ENCODE measurements at places on chromosomes 3 and 15.

DNA sequence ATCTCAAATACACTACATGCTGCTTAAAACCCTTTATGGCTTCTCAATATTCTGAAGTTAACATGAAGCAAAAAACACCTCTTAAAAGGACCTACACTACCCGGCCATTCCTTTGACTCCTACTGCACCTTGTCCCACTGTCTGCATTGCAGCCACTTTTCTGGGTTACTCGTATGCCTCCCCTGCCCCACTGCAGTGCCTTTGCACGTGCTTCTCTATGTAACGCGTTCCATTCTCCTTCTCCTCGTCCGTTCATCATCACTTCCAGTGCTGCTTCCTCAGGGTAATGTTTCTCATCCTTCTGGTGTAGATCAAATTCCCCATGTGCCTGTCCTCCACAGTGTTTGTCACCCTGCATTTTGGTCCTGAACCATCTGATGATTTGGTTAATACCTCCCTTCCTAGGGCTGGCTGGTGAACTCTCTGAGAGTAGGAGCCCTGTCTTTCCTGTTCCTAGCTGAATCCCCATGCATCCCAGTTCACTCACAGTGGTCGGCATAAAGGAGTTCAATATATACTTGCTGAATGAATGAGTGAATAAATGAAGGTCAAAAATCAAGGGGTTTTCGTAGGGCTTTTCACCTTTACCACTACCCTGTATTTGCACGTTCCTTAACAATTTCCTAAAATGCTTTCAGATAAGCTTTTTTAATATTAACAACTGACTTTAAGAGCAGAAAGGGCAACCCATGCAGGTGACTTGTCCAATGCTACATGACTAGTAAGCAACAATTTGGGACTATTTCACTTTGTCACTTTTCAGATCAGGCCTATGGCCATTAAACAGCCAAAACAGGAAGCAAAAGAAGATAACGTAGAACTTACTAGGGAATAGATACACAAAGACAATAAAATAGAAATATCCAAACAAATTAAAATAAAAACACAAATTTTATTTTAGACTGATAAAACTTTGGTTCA is 2.4 kb upstream of the STT3B start:
- no peak for DNase-seq

GRCh38 chr3:129592381-129593131 is 13.9 kb downstream of the PLXND1 start:
- DNase-seq: peak; percentile 52

- no peak for DNase-seq
Measured at GRCh38 chr3:189169728-189170127, 2.0 kb upstream of the TPRG1 start.

DNA sequence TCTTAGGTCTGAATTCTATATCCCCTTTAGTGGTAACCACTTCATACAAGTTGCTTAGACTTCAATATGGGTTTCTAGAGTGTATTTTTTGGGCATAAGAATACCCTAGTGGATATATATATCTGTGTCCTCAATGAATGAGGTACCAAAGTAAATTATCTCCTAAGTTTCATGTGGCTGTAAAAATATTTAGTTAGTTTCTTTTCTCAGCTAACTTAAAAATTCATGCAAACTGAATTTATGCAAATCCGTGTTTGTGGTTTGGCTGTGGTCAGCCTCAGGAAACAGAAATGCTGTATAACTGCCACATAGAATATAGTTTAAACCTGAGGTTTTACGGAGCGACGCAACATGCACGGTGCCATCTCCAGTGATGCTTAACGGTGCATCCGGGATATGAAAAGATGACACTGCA is 80.3 kb downstream of the PEX5L start:
- DNase-seq: no peak

GRCh38 chr3:4643904-4644547 is 150.9 kb downstream of the ITPR1 start:
- no peak for DNase-seq

DNA sequence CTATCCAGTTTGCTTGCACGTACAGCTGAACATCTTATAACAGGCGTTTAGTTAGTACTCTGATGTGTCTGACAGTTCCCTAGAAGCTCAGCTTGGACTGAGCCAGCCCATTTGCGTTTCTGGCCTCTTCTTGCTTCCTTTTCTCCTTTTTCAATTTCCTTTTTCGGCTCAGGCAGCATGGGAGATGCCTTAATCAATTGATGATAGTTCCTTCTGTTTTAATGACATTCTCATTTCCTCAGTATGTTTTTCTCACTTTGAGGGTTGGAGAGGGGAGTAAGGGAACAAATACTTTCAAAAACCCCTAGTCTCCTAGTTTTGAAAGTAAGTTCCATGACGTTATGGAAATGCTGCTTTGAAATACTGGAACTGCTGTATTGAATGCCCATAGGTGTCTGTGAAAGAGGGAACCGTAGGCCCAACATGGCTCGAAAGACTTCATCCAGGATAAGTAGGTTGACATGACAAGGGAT is 18.9 kb downstream of the IL1RAP start:
- DNase-seq: no peak

GRCh38 chr3:197080344-197080743 is 50.7 kb upstream of the MELTF start:
- DNase-seq: no peak

DNA sequence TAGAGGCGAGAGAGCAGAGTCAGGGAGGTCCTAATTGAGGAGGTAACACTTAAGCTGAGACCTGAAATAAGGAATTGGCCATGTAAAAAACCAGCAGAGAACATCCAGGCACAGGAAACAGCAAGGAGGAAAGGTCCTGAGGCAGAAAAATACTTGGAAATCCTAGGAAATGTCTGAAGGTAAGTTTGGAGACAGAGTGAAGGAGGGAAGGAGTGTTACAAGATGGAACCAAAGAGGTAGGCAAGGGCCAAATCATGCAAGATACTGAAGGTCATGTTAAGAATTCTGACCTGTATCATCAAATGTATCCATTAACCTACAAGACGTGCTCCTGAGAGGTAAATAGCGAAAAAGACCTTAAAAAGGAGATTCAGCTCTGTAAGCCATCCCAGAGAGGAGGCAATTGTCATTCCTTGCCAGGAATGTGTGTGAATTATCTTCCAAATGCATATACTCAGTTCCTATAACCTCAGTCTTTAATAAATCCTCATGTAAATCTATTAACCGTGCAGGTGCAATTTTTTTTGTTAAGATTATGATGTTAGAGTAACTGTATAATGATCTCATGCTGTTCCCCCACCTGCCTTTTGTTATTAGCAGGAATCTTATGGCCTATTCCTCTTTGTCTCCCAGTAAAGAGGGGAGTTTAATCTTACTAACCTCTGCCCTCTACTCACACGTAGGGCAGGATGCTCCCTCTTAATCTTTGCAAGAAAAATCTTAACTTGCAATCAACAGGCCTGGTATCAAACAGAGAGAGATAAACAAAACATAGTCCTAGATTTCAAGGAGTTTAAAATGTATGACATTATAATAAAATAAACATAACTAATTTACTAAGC is 166.9 kb downstream of the ULK4 start:
- DNase-seq: no peak

GRCh38 chr3:108806316-108806715 is 16.3 kb upstream of the TRAT1 start:
- DNase-seq: no peak

DNA sequence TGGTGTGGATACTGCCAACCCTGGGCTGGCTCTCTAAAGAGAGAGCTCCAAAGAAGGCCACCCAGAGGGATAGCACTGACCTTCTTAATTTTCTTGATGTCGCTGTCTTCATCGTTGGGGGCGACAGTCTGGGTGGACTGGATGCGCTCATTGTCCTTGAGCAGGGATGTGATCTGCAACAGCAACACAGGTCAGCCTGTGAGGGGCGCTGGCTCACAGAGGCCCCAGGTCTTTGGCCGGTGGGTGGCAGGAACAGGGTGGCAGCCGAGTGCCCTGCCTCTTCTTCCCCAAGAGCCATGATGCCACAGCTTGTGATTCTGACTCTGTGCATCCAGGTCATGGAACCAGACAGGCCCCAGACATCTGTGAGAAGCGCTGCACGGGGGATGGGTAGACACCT is 41.2 kb downstream of the RASGRF1 start:
- no peak for DNase-seq

GRCh38 chr15:60009124-60009960 is 5.2 kb downstream of the FOXB1 start:
- no peak for DNase-seq

- DNase-seq: no peak
Measured at GRCh38 chr3:52399593-52399992, 45.3 kb downstream of the SEMA3G start.

GRCh38 chr3:118626453-118626852 is 408.2 kb downstream of the IGSF11 start:
- DNase-seq: no peak

DNA sequence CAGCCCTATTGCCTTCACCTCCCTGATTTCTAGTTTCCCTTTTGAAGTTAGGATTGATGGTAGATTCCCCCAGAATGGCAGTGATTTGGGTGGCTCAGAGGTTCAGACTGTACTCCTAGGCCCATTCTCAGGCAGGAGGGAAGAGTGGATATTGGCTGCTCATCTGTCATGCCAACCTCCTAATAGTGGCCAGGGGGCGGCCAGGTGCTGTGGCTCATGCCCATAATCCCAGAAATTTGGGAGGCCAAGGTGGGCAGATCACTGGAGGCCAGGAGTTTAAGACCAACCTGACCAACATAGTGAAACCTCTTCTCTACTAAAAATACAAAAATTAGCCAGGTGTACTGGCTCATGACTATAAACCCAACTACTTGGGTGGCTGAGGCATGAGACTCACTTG is 11.3 kb downstream of the RRP9 start:
- DNase-seq: no peak

DNA sequence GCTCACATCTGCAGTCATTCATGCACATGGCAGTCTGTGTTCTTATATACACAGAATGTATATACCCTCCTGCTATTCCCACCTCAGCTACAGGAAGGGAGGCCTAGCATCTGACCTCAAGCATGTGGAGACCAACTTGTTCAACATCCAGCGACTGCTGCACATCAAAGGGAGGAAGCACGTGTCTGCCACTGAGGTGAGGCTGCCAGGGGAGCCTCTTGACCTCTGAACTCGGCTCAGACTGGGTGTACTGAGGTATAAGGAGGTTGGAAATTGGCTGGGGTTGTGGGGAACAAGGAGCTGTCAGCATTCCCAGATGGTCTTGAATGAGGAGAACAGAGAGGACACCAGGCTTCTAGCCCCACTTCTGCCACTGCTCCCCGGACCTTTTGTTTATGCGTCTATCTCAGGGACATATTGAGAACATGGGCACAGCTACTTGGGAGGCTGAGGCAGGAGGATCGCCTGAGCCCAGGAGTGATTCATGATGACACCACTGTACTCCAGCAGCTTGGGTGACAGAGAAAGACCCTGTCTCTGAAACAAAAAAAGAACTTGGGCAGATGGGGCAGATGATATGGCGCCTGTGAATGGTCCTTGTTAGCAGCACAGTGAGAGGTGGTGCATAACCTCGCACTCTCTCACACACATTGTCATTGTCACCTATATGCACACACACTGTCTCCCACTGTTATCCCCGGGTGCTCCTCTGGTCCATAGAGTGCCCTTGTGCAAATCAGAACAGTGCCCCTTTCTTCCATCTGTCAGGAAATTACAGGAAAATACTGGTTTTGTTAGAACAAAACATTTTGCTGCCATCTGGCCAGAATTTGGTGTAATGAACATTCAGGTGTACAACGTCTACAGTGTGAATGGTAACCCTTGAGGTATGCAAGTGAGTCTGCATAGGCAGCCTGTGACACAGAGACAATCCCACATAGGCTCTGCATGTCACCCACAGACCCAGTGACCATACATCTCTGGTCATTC is 5.4 kb downstream of the VILL start:
- DNase-seq: no peak

DNA sequence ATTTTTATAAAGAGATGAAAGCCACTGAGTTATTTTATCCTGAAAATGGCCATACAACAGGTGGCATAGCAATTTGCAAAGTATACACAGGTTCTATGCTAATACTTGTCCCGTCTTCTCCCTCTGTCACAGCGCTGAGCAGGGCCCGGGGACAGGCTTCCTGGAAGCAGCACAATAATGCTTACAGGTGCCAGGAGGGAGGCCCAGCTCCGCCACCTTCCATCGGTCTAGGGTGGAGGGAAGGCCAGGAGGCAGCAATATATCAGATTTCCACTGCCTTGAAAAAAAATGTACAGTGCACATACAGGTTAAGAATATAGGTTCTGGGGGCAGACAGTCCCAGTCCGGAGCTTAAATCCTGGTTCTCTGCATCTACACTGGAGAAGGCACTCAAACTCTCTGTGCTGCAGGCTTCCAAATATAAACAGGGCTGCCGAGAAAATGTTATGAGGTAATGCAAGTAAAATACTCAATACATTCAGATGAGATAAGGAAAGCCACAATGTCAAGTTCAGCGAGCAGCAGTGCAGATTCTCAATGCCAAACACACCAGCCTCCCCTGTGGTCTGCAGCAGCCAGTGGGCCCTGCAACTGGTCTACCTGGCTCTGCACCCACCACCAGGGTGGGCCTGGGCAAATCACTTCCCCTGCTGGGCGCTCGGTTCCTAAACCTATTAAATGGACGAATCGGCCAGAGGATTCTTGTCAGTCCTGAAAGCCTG is 189.6 kb downstream of the XXYLT1 start:
- DNase-seq: no peak

- DNase-seq: no peak
Measured at GRCh38 chr15:40226736-40227135, 12.1 kb upstream of the PAK6 start.
